Stimulated activated CD4-positive, alpha-beta T cell treated with anti-CD3 and anti-CD28 coated beads, Interleukin-12 subunit alpha, Interleukin-12 subunit beta, amount 100 ng/mL, for 4 hours (primary cell): ENCODE measurements at places on chromosomes 3 and 15.
A peak's percentile ranks its signal among the peaks of the same experiment; 100 is the strongest.

- no peak for DNase-seq
These were observed 48.4 kb upstream of the SEC22A start for GRCh38 chr3:123153125-123154019.

GRCh38 chr3:116083683-116084082 lies 361.6 kb downstream of the LSAMP start:
- no peak for DNase-seq

DNA sequence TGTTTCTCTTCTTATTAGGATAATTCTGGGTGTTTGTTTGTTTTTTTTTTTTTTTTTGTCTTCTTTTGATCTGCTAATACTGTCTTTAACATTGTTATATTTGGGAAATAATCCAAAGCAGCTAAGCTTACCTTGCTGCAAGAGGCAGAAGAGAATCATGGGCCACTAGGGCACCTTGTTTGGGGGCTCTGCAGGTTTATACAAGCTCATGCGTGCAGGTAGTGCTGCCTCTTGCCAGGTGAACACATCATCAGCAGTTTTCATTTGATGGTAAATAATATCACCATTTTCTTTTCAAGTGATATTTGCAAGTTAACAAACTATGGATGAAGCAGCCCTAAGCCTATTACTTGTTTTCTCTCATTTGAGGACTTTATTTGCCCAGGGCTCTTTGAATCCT lies 37.9 kb downstream of the MAP3K13 start:
- no peak for DNase-seq

- no peak for DNase-seq
These were observed 82.3 kb downstream of the CLDN11 start for GRCh38 chr3:170500995-170501394.

GRCh38 chr15:72231833-72232478 lies 966 bp upstream of the PKM start:
- DNase-seq: peak; percentile 35

- DNase-seq: no peak
These were observed 137.3 kb upstream of the BHLHE40 start for GRCh38 chr3:4841776-4842440.

DNA sequence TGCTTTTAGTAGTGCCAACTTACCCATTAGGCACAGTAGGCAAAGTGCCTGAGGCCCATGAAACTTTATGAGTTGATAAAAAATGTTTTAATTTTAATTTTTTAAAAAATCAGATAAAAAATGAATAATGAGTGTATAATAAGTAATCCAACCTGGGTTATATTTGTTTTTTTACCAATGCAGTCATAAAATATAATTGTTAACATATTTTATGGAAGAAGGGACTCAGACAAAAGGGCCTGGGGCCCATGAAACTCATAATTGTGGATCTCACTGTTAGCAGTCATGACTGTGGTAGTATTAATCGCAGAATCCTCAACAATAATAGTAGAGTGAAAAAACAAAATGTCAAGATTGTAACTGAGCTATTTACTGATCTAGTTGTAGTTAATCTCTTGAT lies 16.8 kb upstream of the TNFSF10 start:
- no peak for DNase-seq

DNA sequence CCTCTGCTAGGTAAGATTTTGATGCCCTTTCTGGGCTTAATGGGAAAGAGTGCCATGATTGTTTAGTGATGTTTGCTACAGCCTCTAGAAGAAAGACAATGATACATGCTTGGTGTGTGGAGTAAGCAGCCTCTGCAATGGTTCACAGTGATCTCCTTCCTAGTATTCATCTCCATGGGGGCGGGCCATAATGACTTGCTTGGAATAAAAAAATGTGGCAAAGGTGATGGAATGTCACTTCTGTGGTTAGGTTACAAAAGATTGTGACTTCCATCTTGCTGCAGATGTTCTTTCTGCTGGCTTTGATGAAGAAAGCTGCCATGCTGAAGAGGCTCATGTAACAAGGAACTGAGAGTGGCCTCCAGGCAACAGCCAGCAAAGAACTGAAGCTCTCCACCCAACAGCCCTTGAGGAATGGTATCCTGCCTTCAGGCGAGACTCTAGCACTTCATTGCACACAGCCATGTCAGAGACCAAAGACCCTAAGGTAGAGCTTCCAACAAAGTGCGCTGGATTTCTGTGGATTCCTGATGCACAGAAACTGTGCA lies 139.1 kb upstream of the LRIG1 start:
- DNase-seq: no peak

DNA sequence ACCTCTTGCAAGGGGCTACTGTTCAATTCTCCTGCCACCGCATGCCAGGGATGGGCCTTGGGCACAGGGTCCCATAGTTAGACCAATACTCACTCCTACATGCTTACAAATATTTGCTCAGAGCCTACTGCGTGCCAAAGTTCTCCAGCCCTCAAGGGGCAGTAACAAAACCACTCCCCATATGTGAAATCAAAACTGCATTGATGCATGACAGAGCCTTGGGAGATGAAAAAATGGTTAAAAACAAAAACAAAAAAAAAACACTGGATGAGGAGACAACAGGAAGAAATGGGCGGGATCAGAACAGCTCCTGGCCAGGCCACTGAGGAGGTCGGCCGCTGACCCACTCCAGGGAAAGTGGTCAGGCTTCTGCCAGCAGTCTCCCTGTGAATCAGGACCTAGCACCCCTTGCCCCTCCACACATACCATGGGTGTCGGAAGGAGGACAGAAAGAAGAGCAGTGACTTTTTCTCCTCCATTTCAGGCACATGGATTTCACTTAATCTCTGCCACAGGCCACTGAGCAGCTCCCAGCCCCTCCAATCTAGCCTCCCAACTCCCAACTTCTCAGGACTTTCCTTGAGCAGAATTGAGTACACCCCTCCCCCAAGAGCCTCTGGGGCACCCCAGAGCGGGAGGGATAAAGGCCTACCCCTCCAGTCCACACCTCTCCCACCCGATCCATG lies 2.8 kb downstream of the PLXNB1 start:
- no peak for DNase-seq

DNA sequence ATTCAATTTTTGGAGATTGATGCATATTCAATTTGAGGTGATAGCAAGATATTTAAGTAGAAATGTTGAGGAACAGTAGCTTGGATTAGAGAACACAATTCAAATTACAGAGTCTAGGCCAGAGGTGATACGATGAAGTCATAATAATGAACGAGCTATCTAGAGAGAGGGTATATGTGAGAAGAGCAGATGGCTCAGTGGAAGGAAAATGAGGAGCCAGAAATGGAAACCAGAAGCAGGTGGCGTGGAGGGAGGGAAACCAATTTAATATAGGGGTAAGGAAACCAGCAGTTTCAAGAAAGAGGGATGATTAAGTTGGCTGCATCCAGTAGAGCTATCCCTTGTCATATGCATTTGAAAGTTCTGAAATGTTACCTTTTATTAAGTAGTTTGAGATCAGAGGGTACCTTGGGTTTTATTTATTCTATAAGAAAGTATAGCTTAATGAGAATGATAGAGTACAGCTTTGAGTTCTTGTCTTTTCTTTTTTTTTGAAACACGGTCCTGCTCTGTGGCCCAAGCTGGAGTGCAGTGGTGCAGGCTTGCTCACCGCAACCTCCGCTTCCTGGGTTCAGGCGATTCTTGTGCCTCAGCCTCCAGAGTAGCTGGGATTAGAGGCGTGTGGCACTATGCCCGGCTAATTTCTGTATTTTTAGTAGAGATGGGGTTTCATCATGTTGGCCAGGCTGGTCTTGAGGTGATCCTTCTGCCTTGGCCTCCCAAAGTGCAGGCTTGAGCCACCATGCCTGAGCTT lies 22.1 kb downstream of the NCK1 start:
- DNase-seq: no peak

GRCh38 chr3:89586256-89586655 lies 478.8 kb downstream of the EPHA3 start:
- DNase-seq: no peak

DNA sequence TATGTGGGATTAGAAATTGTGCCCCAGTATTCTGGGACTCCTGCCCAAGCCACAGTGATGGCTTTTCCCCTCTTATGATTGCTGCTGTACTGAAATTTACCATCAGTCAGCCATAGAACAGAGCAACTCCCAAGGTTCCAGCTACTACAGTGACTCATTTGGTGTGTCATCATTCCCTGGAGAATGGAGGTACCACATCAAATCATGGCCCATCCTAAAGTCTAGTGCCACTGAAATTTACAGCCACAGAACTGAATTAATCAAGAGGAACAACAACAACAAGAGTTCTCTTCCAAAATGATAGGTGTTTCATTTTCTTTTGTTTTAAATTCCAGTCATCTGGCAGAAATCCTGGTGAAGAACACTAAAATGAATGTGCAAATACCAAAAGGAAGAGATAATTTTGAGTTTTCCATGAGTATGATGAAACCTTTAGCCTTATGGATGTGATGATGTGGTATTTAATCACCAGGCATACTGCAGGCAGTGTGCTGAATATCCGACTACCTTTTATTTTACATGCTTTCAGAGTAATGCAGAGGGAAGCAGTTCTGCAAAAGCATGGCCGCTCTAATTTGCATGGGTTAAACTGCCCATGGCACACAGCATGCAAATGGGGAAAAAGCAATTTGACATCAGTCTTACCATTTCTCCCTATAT lies 75.6 kb upstream of the SLC2A2 start:
- DNase-seq: no peak

GRCh38 chr3:192747746-192748145 lies 20.4 kb upstream of the FGF12 start:
- DNase-seq: no peak

GRCh38 chr3:195101927-195102608 lies 168.9 kb downstream of the XXYLT1 start:
- DNase-seq: no peak

- no peak for DNase-seq
These were observed 1.1 kb upstream of the RBMS3 start for GRCh38 chr3:29279806-29280205.

DNA sequence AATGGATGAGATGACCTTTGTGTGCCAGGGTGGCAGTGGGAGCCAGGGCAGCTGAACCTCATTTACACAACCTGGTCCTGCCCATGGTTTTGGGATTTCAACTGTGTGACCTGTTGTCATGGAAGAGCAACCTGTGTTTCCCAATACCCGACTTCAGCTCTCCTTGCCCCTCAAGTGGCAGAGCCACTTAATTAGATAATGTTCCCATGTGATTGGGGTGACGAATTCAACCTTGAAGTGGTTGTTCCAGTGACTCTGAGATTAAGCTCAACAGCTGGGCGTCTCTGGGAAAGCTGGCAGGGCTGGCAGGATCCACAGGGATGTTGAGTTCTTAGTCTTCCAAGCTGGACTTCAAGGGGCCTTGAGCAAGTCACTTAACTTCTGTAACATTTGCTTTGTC lies 71.0 kb downstream of the THSD4 start:
- DNase-seq: no peak

DNA sequence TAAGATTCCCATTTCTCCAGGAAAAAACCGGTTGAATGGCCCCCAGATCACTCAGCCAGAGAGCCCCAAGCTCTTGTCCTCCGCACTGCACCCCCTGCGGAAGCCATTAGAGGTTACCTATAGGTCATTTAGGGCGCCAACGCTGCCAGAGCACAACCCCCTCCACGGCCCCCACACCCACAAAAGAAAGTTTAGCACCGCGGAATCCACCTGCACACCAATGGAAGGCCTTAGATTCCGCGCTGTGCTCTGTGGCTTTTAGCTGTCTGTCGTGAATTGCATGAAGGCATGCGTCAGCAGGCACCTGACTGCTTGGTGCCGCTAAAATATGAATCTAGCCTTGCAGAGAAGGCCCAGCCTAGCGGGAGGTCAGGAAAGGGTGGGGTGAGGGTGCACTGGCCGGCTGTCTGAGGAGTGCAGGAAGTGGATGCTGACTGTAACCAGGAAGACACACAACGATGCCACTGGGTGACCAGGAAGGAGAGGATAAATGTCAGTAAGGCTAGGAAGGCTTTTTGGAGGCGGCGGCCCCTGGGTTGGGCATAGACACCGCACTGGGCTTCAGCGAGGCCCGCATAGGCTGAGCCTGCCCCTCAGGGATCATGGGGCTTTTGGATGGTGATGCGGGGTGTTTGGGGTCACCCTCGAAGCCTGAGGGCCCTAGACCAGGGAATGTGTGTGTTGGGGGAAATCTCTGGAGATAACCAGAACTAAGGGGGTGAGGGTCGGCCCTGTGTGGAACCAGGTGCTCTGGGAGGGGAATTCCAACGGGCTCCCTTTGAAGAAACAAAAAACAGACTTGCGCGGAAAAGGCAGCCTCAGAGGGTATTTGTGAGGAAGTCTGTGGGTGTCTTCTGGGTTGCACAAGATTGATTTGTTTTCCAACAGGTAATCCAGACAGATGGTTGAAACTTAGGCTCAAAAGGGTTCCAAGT lies 976 bp upstream of the NUP210 start:
- peak; percentile 61 for DNase-seq

DNA sequence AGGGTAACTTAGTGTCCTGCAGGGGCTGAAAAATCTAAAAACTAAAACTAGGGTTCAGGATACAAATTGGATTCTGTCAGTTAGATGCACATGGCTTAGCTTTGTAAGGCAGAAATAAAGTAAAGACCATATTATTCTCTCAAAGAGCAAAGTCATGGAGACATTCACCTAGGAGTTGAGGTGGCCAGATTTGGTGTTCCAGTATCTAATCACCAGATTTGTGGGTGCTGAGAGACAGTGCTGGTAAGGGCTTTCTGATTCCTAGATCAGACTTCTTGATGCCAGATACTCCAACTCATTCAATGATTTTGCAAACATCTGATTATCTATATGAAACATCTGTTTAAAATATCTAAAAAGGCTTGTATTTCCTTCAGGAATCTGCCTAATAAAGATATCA lies 28.3 kb upstream of the TBC1D5 start:
- no peak for DNase-seq

GRCh38 chr3:61981060-61981459 lies 392.3 kb downstream of the FEZF2 start:
- no peak for DNase-seq

GRCh38 chr15:29687204-29687815 lies 135.0 kb downstream of the TJP1 start:
- no peak for DNase-seq

- no peak for DNase-seq
These were observed 22.3 kb upstream of the IL1RAP start for GRCh38 chr3:190491533-190492054.

DNA sequence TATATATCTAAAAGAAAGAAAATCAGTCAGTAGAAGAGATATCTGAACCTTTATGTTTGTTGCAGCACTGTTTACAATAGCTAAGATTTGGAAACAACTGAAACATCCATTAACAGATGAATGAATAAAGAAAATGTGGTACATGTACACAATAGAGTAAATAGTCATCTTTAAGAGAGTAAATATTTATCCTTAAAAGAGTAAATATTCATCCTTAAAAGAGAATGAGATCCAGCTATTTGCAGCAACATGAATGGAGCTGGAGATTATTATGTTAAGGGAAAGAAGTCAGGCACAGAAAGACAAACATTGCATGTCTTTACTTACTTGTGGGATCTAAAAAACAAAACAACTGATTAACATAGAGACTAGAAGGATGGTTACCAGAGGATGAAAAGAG lies 197.0 kb upstream of the CBLB start:
- DNase-seq: no peak

- DNase-seq: no peak
These were observed 5.2 kb upstream of the SPINK8 start for GRCh38 chr3:48338635-48339034.

- DNase-seq: no peak
These were observed 133.7 kb upstream of the OSTN start for GRCh38 chr3:191065181-191065805.
